ENCODE measurements at places on chromosomes 7 and 10.

DNA sequence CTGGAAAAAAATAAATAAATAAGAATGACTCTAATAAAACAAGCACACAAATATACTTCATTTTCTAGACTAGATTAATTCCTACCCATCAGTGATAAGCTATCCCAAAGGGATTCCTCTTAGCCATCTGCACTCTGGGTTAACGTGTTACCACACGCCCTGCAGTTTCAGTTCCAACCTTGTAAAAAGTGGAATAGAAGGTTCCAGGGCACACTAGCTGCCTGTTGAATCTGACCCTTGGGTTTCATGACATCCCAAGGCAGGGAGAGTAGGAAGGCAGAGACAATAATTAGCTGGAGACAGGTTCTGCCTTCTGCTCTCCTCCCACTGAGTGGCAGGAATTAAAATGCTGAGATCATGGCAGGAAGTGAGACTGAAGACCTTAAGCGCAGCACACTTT is 33.5 kb downstream of the SLC37A3 start:
- peak; percentile 62 for DNase-seq

- peak; percentile 34 for DNase-seq
Observed at GRCh38 chr7:42843205-42843800, 68.6 kb downstream of the C7orf25 start.

DNA sequence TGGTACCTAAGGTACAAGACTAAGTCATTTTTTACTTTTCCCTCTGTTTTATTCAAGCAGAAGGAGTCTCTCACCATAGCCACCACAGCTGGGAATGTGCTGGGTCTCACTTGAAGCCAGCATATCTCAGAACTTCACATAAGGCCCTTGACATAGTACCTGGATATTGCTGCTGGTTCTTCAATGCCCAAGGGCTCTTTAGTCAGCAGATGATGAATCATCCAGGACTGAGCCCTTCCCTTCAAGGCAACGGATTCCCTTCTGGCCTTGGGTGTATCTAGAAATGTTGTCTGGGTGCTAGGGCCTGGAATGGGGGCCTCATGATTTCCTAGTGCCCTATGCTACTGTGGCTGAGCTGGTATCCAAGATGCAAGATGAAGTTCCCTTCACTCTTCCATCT is 93.9 kb downstream of the ADCYAP1R1 start:
- peak; percentile 61 for DNase-seq

GRCh38 chr7:134414109-134414508 is 44.8 kb downstream of the AKR1B1 start:
- DNase-seq, result no peak

GRCh38 chr7:36946401-36946739 is 222.1 kb upstream of the AOAH start:
- DNase-seq, result no peak

- DNase-seq, result no peak
Observed at GRCh38 chr10:107054469-107055156, 109.9 kb downstream of the SORCS1 start.

DNA sequence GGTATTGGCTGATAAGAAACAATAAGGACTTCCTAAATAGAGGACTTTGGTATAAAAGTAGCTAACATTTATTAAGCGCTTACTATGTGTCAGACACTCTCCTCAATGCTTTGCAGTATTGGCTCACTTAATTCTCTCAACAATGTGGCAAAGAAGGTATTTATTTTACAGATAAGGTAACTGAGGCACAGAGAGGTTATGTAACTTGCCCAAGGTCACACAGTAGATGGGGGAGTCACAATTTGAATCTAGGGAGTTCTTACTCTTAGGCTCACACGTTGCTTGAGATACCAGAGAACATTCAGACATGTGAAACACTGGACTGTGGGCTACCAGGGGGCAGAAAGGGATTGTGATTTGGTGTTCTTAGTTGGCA is 60.8 kb upstream of the GPR158 start:
- DNase-seq, result no peak

DNA sequence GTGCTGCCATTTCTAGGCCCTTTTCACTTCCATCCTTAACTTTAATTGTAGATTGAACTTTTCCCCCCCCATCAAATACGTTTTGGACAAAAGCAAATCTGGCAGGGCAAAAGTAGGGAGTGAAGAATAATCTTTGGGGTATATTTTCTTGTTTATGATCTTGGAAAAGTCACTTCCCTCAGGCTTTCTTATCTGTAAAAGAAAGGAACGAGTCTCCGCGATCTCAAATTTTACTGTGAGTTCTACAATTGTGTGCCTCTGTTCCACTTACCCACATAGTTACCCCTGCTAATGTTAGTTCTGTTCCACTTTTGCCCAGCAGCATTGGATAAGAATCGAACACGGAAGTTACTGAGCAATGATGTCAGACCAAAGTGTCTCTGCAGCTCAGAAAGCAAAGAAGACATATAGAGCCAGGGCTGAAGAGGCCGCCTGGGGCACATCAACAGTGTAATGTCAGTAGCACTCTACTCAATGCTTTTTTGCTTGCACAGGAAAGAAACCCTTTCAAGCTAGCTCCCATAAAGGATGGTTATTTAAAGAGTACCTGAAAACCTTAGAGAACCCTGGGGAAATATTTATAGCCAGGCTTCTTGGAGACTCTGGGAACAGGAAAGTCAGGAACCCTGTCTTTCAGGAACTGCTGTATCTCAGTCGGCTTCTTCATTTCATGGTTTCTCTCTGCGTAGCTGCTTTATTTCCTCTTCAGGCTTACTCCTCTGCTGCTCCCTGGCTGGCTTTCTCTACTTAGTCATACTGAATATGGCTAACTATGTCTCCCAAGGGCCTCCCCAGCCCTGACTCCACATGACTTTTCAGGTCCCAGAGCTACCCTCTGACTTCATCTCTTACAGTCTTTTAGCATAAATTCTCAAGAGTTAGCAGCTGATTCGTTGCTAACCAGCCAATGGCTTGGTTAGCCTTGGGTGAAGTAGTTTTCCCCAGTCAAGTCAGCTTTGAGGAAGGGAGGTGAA is 123.7 kb upstream of the FAM3C start:
- DNase-seq, result no peak

DNA sequence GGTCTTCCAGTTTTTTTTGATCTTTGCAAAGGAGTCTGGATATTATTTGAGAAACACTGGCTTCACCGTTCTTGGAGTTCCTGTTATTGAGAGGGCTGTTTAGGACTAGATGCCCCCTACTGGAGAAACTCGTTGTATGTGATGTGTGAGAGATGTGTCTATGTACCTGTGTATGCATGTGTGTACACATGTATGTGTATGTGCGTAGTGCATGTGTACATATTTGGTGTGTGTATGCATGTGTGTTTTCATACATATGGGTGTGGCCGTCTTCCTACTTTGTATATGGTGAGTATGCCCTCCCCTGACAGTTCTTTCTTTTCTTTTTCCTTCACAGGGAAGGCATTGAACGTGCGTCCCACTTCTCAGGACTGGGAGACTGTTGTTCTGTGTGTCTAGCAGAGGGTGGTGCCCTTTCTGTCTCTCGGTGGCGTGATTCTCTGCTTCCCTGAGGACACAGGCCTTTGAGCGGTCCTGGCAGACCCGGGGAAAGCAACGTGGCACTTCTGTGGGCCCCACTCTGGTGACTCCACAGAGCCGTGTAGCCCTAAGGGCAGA is 3.0 kb upstream of the CALHM3 start:
- DNase-seq, result peak; percentile 71

- no peak for DNase-seq
Observed at GRCh38 chr7:125338110-125338509, 408.5 kb upstream of the POT1 start.

DNA sequence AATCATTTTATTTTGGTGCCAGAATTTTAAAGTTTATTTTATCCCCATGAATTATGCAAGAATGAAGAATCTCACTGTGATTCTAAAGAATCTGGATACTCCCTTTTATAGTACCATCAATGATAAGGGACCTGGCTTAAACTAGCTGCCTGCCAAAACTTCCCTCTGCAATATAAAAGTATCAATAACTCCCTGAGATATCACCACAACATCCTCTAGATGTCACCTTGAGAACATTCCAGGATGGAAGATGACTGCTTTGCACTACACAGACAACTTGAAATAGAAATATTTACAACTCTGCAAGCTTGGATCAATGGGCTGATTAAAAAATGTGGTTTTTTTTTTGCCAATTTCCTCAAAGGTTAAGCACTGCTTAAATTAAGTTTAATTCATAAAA is 142.1 kb downstream of the SLC25A13 start:
- no peak for DNase-seq

GRCh38 chr7:130733931-130734814 is at the start of gene KLF14:
Gene KLF14 (minus strand): TSS chr7:130734207. CDS start chr7:130734033, 174 bp downstream.
- no peak for DNase-seq

DNA sequence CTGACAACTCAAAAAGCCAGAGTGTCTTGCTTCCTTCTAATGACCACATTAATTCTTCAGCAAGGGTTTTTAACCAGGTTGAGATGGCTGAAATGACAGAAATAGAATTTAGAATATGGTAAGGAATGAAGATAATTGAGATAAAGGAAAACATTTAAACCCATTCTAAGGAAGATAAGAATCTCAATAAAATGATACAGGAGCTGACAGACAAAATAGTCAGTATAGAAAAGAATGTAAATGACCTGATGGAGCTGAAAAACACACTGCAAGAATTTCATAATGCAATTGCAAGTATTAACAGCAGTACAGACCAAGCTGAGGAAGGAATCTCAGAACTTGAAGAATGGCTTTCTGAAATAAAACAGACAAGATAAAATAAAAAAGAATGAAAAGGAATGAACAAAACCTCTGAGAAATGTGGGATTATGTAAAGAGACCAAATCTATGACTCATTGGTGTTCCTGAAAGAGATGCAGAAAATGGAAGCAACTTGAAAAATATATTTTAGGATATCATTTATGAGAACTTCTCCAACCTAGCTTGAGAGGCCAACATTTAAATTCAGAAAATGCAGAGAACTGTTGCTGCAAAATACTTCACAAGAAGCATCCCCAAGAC is 87.1 kb downstream of the SAMD9 start:
- no peak for DNase-seq

- peak; percentile 62 for DNase-seq
Observed at GRCh38 chr7:92667816-92668535, 77.8 kb upstream of the FAM133B start.

GRCh38 chr10:102752266-102752930 is 8.7 kb downstream of the WBP1L start:
- DNase-seq, result no peak

- peak; percentile 31 for DNase-seq
Observed at GRCh38 chr7:103717574-103717973, 271.6 kb upstream of the SLC26A5 start.

GRCh38 chr10:4397337-4397736 is 428.7 kb upstream of the AKR1E2 start:
- peak; percentile 8 for DNase-seq

DNA sequence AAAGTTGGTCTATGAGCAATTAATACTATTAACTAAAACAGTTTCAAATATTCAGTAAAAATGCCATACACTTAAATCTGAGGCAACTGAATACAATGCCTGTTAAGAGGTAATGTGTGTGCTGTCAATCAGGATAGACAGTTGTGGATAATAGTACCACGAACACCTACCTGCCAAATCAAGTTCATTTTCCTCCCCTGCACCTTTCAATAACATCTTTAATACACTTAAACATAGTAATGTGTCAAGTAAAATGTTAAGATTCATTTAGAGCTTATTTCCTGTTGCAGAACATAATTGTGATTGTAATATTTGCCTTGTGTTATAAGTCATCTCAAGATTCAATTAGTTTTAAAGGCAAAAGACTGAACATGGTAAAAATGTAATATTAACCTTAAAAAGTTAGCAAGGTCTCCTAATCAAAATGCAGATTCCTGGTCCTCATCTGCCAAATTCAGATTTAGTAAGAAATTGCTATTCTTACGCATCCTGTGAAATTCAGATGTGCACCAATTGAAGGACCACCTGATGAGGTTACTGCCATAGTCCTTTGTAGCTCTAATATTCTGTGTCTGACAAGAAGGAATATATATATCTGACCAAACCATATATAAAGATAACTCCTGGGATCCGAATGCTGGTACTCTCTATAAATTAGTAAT is 37.1 kb downstream of the COL1A2 start:
- DNase-seq, result no peak

DNA sequence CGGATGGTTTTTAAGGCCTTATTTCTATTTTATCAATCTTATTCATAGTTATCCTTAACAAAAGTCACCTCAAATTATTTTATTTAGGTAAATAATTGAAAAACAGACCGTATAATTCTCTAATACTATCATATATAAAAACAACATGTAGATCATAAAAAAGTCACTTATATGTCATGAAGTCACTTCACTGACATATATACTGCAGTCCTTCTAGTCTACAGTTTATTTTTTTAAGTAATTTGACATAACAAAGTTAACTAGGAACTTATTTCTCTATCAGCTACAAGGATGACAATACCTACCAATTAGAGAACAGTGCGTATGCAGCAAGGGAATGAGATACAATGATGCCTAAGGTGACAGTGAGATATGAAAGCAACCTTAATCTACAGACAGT is 26.2 kb downstream of the JMJD1C start:
- DNase-seq, result no peak

- peak; percentile 86 for DNase-seq
Observed at GRCh38 chr10:103736763-103737162, 118.6 kb downstream of the SH3PXD2A start.

- no peak for DNase-seq
Observed at GRCh38 chr7:25148772-25149575, 23.9 kb upstream of the CYCS start.

DNA sequence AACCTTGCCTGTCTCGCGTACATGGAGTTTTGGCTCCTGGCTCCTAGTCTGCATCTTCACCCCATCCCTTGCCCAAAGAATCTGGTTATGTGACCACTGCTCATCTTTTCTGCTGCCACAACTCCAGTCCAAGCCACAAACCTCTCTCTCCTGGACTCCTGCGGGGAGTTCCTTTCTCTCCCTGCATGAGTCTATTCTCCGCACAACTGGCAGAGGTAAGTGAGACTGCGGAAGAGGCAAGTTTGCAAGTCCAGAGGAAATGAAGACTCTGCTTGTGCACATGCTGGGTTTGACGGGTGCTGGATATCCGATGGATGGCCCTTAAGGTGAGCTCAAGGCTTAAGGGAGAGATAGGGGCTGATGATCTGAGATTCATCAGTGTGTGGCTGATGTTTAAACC is 61.0 kb downstream of the TRUB1 start:
- no peak for DNase-seq

DNA sequence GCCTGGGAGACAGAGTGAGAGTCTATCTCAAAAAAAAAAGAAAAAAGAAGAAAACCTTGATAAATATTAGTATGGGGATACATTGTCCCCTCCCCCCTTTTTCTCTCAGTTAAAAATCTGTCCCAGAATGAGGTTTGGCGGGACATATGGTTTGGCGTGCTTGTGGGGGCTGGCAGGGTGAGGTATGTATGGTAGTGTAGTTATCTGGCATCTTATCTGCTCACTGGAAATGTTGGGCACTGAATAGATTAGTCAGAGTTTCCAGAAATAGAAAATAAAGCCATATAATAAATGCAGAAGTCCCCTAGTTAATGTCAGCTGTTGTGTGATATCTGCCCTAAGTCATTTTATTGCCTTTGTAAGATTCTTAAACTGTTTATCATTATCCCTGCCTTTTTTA is 397.5 kb upstream of the GALNT17 start:
- DNase-seq, result no peak

GRCh38 chr10:78953113-78953798 is 115.5 kb upstream of the ZMIZ1 start:
- DNase-seq, result no peak

GRCh38 chr7:1228545-1229201 is 4.0 kb upstream of the UNCX start:
- no peak for DNase-seq

Data from bronchial epithelial cell (primary cell).